ENCODE measurements at places on chromosomes 6 and 20.

DNA sequence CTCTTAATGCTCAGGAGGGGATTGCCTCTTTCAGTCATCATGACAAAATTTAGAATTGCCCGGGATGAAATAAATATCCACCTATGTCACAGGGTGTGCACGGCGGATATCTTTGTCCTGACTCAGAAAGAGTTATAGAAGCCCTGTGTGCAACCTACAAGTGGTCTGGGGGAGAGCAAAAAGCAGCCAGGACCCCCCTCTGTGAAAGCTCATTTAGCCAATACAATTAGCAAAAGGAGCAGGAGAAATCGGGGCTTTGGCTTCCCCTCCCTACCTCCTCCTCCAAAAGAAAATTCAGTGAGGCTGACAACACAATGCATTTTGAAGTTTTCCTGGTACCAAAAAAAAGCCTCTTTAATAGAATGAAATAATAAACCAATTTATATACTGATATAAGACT, 21.8 kb downstream of the FOXA2 start:
- DNase-seq = no peak

- DNase-seq = no peak
Measured at GRCh38 chr6:89979481-89980119, 85.3 kb downstream of the GJA10 start.

- DNase-seq = no peak
Measured at GRCh38 chr6:81863123-81863522, 110.6 kb upstream of the TENT5A start.

DNA sequence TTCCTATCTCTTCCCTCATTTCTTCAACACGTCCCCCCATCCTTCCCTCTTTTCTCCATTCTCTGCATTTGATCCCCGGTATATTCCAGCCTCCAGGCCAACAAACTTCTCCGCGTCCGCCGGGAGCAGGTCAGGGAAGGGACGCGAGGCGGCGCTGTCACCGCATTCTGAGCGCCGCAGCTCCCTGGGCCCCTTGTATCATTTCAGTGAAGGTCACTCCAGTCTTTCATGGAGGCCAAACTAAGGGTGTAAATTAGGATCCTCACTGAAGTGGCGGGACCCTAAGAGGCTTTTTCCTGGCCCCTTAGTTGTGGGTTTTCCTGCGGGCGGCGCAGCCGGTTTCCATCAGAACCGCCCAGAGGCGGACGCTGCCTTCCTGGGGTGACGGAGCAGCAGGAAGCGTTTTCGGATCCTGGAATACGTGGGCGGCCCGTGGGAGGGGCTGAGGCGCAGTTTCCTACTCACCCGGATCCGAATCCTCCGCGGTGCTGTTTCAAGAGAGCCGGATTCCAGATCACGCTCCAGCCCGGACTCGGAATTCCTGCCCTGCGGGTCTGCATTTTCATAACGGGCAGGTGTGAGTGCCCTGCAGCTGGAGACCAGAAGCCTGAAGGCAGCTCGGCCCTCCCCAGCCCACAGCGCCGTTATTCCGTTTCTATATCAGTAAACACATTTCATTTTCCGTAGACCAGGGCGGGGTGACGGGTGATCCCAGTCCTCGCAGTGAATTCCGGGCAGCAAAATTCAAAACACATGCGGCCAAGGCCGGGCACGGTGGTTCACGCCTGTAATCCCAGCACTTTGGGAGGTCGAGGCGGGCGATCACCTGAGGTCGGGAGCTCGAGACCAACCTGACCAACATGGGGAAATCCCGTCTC, 3.6 kb upstream of the MICA start:
- peak; percentile 60 for DNase-seq

DNA sequence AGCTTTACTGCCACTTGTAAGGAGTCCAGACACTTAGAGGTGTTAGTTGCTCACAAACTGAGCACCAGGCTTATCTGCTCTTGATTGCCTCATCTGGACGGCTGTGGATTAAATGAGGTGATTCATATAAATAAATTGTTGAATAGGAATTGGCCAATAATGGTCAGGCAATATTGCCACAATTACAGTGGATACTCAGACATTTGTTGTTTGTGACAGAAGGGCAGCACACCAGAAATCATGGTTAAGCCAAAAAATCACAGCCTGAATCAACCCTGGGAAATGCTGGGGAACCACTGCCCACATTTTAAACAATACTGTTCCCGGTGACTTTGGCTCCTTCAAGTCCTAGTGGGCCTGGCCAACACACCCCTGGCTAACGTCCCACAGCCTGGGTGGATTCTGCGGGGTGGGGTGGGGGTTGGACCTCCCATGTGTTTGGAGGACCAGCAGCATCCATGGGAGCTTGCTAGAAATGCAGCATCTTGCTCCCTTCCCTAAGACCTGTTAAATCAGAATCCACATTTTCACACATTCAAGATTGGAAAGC, 29.5 kb upstream of the SPDEF start:
- no peak for DNase-seq

DNA sequence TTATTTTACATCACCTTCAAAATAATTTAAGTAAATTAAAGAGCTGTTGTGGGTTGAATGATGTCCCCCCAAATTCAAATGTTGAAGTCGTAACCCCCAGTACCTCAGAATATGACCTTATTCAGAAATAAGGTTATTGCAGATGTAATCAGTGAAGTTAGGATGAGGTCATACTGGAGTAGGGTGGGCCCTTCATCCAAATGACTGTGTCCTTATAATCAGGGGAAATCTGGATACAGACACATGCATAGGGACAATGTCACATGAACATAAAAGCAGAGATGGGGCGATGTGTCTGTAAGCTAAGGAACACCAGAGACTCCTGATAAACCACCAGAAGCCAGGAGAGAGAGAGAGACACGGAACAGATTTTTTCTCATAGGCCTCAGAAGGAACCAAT, 13.3 kb upstream of the IL20RA start:
- no peak for DNase-seq

DNA sequence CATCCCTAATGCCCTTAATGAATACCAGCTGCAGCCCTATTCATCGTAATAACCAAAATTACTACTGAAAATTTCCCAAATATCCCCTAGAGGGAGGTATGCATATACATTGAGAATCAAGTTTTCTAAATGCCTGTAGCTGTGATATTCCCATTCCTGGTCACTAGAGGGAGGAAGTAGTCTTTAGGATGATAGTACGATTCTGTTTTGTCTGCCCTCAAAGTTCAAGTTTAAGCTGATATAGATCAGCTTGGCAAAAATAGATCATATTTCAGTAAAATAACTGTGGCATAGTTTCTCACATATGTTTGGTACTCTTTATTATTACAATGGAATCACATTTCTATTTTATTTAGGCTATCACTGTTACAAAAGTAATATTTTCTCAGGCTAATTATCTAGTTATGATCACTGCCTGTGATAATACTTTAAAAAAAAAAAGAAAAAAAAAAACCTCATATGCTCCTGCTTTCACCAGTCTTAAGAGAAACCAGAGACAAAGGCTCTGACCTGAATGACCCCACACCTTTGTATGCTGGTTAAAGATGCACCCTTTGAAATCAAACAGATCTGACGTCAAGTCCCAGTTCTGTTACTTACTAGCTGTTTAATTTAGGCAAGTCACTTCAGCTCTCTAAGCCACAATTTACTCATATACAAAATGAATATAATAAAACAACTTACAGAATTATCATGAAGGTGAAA, 11.0 kb downstream of the TSPYL1 start:
- no peak for DNase-seq

GRCh38 chr6:56220078-56220477, 27.3 kb downstream of the COL21A1 start:
- DNase-seq = no peak

DNA sequence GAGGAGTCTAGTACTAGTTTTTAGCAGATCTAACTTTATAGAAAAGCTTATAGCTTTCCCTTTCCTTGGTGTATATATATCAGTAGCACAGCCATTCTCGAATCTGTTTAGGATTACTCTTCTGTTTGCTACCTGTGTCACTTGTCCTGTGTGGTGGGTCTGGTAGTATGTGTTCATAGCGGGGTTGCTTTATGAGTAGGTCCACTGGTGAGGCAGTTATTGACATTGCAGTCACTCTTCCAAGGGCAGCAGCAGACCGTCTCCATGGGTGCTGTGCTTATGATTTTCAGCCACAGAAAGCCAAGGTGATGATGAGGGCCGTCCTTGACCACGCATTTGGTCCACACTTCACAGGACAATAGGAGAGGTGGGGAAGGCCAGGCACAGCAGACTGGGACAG, 171.5 kb downstream of the CDKAL1 start:
- no peak for DNase-seq

- DNase-seq = no peak
Measured at GRCh38 chr20:59508729-59509128, 95.6 kb upstream of the PHACTR3 start.

- no peak for DNase-seq
Measured at GRCh38 chr6:105191351-105191750, 11.5 kb upstream of the POPDC3 start.

GRCh38 chr20:63206878-63207277, 9.1 kb downstream of the YTHDF1 start:
- DNase-seq = no peak

- no peak for DNase-seq
Measured at GRCh38 chr20:24816907-24817306, 132.2 kb upstream of the CST7 start.

- no peak for DNase-seq
Measured at GRCh38 chr20:37697314-37697713, 3.5 kb downstream of the CTNNBL1 start.

DNA sequence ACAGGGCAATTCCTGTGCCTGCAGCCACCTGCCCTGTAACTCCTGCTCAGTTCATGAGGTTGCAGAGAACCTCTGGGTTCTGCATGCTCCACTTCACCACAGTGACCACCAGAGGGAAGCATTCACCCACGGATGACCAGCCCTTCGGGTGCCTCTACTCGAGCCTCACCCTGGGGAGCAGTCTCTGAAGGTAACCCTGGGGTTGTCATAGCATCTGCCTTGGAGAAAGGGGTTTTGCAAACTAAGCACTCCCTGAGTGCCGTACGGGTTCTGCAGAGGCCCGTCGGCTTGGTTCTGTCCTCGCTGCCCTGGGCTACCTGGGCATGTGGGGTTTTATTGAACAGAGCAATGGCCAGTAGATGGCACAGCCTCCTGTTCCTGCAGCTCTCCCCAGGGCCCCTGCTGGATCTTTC, 10.2 kb upstream of the CST5 start:
- peak; percentile 60 for DNase-seq

DNA sequence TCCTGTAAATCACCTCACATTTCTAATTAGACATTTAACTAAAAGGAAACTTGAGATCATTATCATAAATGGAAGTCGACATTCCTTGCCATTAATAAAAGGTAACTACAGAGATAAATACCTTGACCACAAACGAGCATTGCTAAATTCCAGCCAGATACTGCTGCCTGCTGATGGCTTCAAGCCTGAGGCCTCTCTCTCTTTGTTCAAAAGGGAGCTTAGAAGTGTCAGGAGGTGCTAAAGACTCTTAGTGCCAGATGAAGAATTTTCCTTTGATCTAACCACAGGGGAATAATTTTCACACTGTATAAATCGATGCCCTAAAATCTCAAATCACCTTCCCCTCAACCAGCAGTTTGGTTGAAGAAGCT, 248.2 kb upstream of the PMEPA1 start:
- DNase-seq = no peak

DNA sequence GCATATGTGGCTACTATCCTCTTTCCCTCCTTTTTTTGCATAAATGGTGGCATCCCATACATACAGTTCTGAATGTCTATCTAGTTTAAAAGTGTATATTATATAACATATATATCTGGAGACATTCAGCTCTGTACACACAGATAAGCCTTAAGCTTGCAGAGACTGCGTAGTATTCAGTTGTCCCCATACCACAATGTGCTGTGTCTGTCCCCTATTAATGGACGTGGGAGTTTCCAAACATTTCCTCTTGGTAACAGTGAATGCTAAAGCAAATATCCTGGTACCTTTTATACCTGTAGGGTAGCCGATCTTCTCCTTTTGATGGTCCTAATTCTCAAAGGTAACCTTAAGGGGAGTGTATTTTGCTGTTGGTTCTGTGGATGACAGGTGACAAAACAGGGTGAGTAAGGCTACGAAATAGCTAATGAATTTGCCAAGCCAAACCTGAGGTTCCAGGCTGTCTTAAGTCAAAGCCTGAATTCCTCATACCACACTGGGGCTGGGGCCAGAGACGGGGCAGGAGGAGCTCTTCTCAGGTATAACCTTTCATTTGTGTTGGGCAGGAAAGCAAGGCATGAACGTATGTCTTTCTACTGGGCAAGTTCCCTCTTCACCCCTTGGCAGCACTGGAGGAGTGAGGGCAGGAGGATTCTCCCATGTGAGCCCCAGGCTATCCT, 7.8 kb upstream of the C2 start:
- no peak for DNase-seq

DNA sequence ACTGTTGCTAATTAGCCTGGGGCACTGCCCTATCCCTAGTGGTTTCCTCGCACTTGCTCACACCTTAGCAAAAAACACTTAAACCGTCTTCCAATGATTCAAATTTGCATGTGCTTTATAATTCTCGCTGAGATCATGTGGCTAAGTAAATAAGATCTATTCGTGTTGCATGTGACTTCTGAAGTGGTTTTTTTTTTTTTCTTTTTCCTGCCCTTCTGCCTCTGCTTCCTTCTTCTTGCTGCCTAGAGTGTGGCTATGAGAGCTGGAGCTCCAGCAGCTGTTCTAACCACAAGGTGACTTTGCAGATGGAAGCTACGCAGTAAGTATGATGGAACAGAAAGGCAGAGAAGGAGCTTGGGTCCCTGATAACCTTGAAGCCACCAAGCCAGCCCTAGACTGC, 36.5 kb downstream of the SULF2 start:
- DNase-seq = no peak

DNA sequence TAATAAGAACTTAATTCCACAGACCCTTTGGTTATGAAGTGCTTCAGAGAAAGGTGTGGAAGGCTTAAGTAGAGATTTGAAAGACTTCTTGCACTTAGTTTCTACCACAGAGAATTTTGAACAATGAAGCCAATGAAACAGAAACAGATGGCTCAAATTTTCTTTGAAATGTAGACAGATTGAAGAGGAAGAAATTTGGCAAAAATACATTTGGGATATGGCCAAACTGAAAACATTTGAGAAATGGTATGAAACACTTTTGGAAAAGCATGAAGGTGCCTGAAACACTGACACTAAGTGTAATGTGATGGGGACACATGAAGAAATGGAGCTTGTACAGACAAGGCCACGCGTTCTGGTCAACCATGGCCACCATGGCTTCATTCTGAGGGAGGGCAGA, 272.4 kb upstream of the EXOC2 start:
- no peak for DNase-seq

- DNase-seq = no peak
Measured at GRCh38 chr20:33693741-33694638, 7.8 kb upstream of the E2F1 start.

GRCh38 chr20:24669701-24670100, 200.3 kb downstream of the SYNDIG1 start:
- no peak for DNase-seq

GRCh38 chr20:36305602-36306551, at the start of gene DLGAP4:
Gene DLGAP4, plus strand, starts transcription at chr20:36306339. Its CDS starts 125,379 bp downstream, at chr20:36431718.
- no peak for DNase-seq

- DNase-seq = no peak
Measured at GRCh38 chr6:43810965-43811732, 41.1 kb downstream of the VEGFA start.
